ENCODE measurements at places on chromosomes 2 and 18.

- DNase-seq = no peak
Observed at GRCh38 chr2:120316071-120316470, 29.9 kb upstream of the INHBB start.

- DNase-seq = no peak
Observed at GRCh38 chr2:16125614-16126516, 185.5 kb downstream of the MYCN start.

DNA sequence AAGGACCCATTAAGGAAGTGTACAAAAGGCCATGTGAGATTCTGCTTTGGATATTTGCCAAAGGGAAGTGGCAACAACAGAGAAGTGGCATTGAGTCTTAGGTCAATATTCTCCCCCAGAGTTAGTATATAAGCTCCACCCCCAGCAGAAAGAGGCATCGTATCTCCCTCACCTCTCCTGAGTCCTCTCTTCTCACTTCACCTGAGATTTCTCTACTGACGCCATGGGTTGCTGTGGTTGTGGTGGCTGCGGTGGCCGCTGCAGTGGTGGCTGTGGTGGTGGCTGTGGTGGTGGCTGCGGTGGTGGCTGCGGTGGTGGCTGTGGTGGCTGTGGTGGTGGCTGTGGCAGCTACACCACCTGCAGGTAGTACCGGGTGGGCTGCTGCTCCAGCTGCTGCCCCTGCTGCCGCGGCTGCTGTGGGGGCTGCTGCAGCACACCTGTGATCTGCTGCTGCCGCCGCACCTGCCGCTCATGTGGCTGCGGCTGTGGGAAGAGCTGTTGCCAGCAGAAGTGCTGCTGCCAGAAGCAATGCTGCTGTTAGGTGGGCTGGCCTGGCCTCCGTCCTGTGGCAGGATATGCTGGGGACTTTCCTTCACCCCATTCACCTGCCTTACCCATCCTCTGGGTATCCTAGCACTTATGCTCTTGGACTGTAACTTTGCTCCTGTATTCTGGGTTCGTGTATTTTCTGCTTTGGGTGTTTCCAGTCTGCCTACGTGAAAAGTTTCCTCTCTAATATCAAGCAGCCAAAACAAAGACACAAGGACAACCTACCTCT lies 5.9 kb downstream of the SCYGR3 start:
- DNase-seq = no peak

GRCh38 chr2:134639265-134639664 lies 79.5 kb downstream of the TMEM163 start:
- DNase-seq = no peak

- DNase-seq = no peak
Observed at GRCh38 chr18:47163241-47163640, 12.9 kb downstream of the IER3IP1 start.

DNA sequence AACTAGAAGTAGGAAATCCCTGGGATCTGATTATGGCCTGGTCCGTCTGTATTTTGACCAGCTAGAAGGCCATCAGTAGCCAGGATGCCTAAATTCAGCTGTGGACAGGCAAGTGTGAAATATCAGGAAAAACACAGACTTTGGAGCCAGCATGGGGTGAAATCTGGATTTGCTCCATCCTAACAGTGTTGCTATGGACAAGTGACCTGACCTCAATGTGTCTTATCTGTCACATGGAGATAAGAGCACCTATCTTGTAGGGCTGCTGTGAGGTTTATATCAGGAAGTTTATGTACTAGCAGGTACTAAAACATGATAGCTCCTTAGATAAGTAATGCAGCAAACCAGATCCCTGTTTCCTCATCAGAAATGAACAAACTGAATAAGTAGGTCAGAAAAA lies 460.4 kb downstream of the STK39 start:
- no peak for DNase-seq

- no peak for DNase-seq
Observed at GRCh38 chr2:151637271-151637781, 97.0 kb downstream of the NEB start.

GRCh38 chr2:151247432-151247831 lies 14.2 kb downstream of the RBM43 start:
- no peak for DNase-seq

- DNase-seq = no peak
Observed at GRCh38 chr2:170930131-170930990, 1.3 kb downstream of the GORASP2 start.

DNA sequence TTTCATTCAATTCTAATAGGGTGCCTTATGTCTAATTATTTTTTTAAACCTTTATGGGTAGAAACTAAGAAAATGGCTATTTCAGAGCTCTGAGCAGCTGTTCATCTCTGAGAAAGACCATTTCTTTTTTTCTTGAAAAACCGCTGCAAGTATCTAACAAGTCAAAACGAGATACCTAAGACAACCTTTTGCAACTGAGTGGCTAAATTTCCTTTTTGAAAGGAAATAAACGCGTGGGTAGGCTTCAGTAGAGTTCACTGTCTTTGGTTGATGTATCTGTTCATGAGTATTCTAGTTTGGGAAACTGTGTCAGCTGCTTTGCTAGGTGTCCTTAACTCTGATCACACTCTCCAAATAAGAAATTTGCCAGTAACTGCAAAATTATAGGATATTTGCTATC lies 104.3 kb upstream of the LINC00305 start:
- DNase-seq = no peak

DNA sequence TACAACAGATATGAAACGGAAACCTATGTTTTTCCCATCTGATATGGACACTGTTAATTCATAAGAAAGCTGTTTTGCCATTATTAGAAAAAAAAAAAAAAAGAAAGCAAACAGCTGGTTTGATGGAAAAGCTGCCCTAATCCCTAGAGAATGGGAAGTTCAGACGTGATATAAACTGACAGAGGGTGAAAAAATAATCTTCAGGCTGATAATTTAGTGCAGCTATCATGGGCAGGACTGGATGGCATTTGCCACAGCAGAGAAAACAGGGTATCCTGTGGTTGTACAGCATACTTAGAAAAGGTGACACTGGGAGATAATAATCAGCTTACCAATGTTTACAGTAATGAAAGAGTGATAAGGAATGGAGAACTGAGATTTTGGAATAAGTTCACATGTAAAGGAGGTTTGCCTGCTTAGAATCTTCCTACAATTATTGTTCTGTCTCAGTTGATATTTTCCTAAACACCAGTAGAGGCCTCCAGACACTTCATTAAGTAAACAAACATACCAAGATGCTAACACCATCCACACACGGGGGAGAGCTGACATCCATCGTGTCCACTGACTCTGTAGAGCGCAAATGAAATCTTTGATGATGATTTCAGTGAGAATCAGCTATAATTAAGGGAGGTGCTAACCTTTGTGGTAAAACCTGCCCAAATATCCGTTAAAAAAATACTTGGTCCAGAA lies 211.6 kb upstream of the MMADHC start:
- DNase-seq = no peak

DNA sequence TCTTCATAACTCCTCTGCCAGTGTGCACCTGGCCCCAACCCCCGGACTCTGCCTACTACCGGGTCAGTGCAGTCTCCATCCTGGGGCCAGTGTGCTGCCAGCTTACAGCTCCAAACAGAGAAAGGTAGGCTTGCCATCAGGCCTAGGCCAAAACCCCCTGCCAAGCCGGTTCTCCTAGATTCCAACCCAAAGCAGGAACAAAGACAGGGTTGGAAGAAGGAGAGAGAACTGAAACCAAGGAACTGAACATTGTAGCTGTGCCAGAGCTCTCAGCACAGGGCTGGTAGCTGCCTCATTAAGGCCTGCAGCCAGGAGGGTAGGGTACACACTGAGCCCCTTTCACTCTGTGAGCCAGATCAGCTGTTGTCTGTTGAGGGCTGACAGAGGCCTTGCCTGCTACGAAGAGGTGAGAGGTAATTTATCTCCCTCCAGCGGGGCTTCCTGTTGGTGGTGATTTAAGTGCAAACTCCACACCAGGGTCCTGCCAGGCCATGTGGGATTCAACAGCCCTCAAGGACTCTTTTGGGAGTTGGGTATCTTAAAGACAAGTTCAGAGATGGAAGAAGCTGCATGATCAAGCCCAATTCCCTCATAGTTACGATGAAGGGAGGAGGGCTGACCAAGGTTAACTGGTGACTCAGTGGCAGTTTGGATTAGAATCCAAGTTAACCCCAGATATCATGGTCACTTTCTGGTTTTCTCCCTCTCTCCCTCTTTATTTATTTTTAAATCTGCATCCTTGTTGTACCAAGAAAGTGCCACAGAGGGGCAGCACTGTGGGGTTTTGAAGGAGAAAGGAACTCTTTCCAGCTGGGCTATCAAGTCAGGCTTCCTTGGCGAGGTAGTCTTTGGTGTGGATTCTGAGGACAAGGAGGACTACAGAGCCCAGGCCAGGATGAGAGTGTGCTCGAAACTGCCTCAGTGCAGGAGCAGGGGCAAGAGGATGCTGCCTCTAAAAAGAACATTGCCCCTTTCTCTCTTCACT lies 48.1 kb downstream of the CYRIA start:
- no peak for DNase-seq

DNA sequence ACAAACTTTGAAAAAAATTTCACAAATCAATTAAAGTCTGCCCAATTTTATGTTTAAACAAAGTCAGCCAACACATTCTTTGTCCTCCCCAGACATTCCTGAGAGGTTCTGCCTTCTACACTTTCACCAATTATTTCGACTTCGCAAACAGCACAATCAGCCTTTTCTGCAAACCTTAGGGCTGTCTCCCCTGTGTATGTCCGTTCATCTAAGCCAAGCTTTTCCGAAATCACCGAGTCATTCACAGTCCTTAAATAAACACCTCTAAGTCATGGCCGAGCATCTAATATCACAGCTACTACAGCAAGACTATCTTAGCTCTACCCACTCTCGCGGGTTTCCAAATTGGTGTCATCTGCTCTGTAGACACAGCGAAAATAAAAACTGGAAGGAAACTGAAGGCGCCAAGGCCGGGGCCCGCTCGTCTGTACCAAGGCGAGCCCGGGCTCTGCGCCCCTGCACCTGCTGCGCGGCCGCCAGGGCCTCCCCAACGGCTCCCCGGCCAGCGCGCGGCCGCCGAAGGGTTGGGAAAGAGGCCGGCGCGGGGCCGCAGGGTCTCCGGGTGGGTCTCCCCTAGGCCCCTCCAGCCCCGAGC lies 730 bp downstream of the ODC1 start:
- DNase-seq = no peak

DNA sequence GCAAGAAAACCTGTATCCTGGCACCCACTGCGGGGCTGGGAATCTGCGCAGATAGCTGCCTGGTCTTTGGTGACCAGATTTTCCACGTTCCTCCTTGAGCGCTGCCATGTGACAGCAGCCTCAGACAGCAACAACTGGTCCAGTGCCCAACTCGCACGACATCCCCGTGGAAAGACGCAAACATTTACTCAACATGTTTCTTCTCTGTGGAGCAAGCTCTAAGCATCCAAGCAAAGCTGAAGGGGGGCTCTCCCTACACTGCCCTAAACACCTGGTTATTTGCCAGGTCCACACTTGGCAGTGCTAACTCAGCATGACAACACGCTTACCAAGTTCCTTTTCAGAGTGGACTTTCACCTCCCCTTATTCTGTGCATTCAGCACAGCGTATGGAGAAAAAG lies 11.3 kb downstream of the ZNF516 start:
- no peak for DNase-seq

DNA sequence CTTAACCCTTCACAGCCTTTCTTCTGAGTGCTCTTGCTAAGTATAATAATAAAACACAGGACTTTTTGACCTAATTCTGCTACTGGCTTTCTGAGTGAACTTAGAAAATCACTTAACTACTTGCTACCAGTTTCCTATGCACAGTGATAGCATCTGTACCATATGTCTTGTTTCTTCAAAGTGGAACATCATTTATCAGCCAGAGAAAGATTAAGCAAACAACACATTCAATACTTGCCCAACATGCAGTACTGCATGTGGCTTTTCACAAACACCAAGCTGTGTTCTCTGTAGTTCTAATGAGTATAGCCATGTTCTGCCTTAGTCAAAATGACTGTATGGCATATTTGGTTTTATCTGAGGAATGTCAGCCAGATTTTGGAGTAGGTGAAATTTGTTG lies 1286.6 kb upstream of the ZEB2 start:
- DNase-seq = no peak

- DNase-seq = no peak
Observed at GRCh38 chr2:136738044-136738443, 27.3 kb upstream of the THSD7B start.

- no peak for DNase-seq
Observed at GRCh38 chr2:195903956-195904355, 164.7 kb downstream of the DNAH7 start.

DNA sequence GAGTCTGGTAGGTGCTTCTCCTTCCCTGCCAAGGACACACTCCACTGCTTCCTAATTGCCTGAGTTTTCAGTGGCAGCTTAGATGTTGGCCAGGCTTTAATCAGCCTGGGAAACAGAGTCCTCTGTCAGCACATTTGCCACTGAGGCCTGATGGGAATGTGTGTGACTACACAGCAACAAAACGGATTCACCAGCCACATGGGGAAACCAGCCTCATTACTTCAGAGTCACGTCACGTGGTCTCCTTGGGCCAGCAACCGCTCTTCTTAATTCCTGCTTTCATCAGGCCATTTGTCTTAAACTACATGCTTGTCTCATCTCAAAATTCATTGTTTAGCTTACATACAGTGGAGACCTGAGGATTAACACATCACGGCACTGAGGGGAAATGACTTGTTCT lies 93.9 kb upstream of the LTBP1 start:
- DNase-seq = no peak

- no peak for DNase-seq
Observed at GRCh38 chr18:63273222-63273927, 46.2 kb downstream of the BCL2 start.

GRCh38 chr18:1825296-1825695 lies 746.0 kb downstream of the METTL4 start:
- no peak for DNase-seq

DNA sequence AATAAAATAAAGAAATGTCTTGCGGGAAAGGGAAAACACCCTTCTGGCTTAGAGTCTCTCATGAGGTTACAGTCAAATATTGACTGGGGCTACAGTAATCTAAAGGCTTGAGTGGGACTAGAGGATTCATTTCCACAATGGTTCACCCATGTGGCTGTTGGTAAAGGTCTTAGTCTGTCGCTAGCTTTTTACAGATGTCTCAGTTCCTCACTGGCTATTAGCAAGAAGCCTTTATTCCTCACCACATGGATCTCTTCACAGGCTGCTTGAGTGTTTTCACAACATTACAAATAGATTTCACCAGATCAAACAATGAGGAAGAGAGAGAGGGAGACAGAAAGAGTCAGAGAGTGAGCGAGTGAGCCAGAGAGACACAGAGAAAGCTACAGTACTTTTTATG lies 8.3 kb upstream of the ZC3H15 start:
- DNase-seq = no peak

- DNase-seq = no peak
Observed at GRCh38 chr2:235756491-235756890, 262.6 kb downstream of the AGAP1 start.

DNA sequence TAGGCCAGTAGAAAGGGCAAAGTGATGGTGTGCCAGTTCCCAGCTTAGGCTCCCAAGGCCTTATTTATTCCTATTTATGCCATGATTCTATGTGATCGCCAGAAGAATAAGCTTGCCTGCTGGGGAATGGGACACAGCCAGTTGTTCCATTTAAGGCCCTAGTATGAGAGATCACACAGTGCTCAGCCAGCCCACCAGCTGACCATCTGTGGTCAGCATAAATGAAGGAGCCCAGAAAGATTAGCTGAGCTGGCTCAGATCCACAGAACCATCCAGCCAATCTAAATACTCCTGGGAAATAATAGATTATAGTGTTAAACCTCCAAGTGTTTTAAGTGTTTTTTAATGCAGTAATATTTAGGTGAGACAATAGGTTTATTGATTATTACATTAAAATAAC lies 12.6 kb upstream of the L3MBTL4 start:
- DNase-seq = no peak

GRCh38 chr2:45583977-45584376 lies 27.1 kb downstream of the SRBD1 start:
- no peak for DNase-seq

All from cerebellar nuclear complex (tissue), 1 donor.